IMR-90 (cell line): ENCODE measurements at places on chromosomes 7 and 10. TPM values are rescaled to one million over a fixed set of nuclear protein-coding genes. Genes with fewer than 3 reads are reported as not detected.
A peak's percentile ranks its signal among the peaks of the same experiment; 100 is the strongest.

DNA sequence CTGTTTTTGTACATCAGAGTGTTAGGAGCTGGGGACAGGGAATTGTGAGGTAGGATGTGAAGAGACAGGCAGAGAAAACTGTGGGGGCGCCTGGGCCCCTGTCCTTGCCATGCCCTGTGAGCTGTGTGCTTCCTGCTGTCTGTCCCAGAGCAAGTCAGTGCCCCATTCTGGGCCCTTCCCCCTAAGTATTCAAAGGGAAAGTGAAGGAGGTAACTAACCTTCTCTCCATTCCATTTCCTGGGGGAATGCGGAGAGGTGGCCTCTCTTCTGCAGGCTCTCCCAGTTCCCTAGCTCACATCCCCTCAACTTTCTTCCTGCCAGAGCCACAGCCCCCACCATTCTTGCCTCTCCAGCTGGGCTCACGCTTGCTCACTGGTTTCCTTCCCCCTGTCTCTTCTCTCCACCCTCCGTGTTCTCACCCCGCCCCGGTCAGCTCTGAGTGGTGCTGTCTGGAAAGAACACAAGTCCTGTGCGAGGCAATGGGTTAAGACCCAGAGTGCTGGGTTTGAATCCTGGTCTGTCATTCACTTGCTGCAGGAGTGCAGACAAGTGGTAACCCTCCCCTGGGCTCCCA lies 9.7 kb upstream of the VSIR start:
- no peak for DNase-seq

GRCh38 chr7:43033369-43033768 lies 79.1 kb upstream of the HECW1 start:
- no peak for DNase-seq

The DIP2C gene
- 8.6 and 9.2 TPM in 2 replicates for total RNA-seq

The LZTS2 gene
- 17.8 and 19.2 TPM in 2 replicates for total RNA-seq

The ADAM8 gene
- under 0.01 and 0.28 TPM in 2 replicates for total RNA-seq

DNA sequence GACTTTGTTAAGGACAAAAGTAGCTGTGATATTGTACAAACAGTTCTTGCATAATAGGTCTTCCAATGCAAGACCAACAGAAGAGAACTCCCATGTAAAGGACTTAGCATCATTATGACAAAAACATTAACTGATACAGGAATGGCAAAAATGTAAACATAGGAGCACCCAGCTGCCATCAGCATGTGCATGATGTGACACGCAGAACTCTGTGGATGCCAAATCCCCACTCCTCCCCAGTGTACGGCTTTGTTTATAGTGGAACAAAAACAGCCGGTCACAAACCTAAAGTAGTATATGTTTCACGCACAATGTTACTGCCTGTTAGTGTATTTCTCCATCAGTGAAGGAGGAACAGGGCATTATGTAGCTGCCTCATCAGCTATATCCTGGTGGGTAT lies 316.0 kb upstream of the AOAH start:
- DNase-seq, result peak; percentile 54

The ARHGEF5 gene
- total RNA-seq, result under 0.01 TPM in 2 replicates

GRCh38 chr10:72174297-72174662 lies 41.5 kb upstream of the ANAPC16 start:
- DNase-seq, result no peak

DNA sequence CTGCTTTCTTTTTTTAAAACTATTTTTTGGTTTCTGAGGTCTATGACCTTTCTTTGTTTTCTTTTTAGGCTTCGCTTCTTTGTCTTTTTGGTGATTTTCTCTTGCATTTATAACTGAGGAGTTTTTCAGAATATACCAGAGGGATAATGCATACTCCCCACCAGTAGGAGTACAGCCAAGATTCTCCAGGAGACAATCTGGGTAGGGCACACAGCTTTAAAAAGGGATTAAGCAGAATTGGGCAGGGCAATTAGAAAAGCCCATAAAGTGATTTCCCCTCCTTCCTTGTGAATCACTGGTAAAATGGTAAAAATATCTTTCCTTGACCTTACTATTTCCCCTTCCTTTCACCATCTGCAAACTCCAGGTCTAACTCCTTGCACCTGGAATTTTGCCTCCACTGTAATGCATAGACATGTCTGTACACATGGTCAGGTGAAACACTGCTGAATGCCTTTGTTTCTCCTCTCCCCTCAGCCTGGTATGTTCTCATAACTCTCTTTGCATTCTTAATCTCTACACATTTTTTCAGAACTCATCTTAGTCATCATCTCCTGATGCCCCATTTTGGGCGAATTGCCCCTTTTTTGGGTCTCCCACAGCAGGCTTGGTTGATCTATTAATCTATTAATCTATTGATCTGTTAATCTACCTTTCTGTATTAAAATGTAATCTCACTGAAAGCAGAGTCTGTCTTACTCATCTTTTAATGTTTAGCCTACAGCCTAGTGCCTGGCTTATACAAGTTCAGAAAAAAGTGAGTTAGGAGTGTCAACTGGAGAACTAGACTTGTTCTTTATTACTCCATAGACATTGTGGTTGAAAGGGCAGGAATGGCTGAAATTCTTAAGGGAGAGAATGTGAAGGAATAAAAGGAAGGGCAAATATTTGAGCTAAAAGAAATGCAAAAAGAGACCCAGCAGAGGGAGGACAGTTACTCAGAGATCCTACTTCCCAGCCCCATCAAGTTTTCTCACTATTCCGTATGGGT lies 64.6 kb downstream of the MDFIC start:
- peak; percentile 31 for DNase-seq

DNA sequence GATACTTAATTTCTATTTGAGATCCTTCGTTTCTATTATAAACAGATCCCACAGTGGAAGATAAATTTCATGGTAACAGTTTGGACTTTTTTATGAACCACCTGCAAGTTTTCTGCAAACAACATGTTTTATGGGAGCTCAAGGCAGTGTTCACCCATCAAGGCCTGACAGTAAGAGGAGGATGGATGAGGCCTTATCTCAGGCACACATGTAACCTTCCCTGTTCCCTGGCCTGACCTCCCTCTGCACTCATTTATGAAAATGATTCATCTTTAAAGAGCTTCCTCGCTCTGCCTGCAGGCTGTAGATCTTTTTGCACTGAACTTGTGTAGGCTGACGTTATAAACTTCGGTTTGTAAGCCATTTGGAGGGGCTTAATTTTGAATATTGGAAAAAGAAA lies 500.1 kb downstream of the GATA3 start:
- no peak for DNase-seq

DNA sequence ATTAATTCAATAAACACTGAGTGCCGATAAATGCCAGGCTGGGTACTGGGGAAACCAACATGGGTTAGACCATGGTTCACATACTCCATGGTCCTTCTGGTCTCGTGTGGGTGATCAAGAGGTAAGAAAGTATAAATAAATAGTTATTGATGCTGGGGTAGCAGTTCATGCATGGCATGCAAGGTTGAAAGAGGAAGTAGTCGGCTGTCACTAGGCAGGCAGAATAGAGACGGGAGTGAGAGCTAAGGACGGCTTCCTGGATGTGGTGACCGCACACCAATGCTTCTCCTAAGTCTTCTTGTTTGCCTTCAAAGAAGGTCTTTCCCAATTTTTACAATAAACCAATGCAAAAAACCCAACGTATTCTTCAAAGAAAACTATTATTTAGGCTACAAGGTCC lies 208.6 kb downstream of the ADAM12 start:
- DNase-seq, result no peak

GRCh38 chr7:22867589-22867988 lies 44.9 kb upstream of the TOMM7 start:
- DNase-seq, result no peak

DNA sequence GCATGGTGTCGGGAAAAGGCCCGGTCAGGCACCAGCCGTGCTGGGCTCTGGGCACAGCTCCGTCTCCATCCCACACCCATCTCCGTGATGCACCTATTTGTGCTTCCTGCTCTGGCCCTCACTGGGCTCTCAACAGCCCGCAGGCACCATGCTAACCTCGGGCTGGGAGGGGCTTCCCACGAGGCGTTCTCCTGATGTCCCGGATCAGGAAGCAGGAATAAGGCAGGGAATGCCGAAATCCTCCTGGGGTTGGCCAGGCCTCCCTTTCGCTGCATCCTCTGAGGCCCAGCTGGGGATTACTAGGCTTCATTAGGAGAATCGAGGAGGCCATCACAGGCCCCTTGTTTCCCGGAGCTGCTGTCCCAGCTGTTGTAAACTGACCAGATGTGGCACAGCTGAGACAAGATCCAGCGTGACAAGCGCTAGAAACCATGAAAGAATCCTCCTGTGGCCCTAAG lies 72.0 kb downstream of the FAM53B start:
- no peak for DNase-seq

The ZNF503 gene
- 0.36 and 0.83 TPM in 2 replicates for total RNA-seq

- no peak for DNase-seq
Measured at GRCh38 chr7:92880212-92881090, 44.1 kb upstream of the CDK6 start.

The SLIT1 gene
- total RNA-seq, result under 0.01 TPM in 1 of 2 replicates, not detected in the other

GRCh38 chr10:103688491-103688890 lies 166.9 kb downstream of the SH3PXD2A start:
- DNase-seq, result no peak

DNA sequence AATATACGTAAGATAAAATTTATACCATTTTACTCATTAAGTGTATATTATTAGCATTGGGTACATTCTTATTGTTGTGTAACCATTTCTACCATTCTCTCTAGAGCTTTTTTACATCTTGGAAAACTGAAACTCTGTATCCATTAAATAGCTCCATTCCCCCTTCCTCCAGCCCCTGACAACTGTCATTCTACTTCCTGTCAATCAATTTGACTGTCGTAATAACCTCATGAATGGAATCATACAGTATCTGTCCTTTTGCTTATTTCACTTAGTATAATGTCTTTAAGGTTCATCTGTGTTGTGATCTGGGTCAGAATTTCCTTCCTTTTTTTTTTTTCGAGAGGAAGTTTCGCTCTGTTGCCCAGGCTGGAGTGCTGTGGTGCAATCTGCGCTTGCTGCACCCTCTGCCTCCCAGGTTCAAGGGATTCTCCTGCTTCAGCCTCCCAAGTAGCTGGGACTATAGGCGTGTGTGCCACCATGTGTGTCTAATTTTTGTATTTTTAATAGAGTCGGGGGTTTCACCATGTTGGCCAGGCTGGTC lies 15.6 kb downstream of the ZRANB1 start:
- DNase-seq, result no peak

GRCh38 chr7:138161600-138162081 lies 85.4 kb downstream of the AKR1D1 start:
- peak; percentile 81 for DNase-seq

The MUC3A gene
- not detected in 2 replicates for total RNA-seq

DNA sequence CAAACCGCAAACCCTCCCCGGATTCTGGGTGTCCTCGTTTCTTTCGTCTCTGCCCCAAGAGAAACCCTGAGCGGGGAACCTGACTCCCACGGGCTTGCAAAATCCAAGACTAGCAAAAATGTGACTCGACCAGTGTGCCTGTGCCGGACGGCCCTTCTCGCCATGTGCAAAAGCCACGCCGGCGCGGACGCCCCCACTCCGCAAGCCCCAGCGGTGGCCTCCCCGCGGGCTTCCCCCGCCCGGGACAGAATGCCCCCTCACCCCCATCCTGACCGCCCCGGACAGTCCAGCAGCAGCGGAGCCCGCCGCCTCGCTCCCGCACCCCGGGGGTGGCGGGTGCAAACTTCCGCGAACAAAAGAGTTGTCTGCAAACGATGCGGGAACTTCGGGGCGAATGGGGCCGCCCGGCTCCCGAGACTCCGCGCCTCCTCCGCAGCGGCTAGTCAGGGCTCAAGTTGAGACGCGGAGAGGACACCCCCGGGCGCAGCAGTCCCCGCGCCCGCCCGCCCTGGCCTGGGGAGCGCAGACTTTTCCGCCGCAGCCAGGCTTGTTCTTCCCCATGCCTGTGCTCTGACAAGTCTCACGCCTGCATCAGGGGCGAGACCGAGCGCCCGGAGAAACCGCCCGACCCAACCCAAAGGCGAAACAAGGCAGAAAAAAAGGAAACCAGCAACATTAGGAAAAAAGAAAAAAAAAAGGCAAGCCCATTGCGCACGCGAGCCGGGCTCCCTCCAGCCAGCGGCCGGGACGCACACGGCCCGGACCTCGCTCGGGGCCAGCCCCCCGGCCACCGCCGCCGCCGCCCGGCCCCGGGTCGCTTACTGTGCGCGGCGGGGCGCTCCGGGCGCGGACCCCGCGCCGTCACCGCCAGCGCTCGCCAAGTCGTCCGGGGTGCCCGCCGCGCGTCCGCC lies 732 bp downstream of the FAM53B start:
- no peak for DNase-seq

The CALCR gene
- total RNA-seq, result not detected in 2 replicates

DNA sequence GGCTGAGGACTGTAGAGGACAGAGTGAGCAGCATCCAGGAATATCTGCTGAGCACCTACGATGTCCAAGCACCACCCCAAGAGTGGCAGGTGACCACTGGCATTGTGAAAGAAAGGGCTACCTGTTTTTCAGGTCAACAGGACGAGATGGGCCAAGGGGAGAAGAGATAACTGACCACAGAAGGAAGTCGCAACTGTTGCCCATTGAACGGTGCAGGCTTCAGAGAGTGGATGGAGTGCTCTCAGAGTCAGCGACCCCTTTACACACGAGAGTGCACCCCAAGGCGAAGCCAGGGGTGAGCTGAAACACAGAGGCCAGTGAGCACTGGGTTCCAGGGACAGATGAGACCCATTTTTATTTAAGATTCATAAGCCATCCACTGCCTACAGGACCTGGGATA lies 42.3 kb downstream of the HIPK2 start:
- no peak for DNase-seq

DNA sequence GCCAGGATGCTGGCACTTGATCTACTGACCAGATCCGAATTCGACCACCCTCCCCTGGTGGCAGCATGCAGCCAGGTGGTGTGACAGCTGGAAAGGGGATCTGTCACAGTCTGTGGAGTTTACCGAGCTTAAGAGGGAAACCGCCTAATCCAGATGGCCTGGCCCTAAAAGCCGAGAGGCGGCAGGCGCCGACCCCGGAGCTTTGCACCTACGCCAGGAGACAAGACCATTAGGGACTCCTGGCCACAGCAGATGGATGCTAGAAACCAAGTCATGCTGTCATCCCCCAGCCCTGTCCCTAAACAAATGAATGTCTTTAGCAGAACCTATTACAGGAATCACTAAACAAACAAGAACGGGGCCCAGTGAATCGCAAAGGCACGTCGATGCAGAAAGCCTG lies 27.7 kb downstream of the RCC1L start:
- no peak for DNase-seq

The SHLD2 gene
- 19.9 and 28.1 TPM in 2 replicates for total RNA-seq

The PIK3AP1 gene
- total RNA-seq, result under 0.01 and 0.28 TPM in 2 replicates

- no peak for DNase-seq
Measured at GRCh38 chr10:44393834-44394547, 9.1 kb upstream of the CXCL12 start.

- DNase-seq, result no peak
Measured at GRCh38 chr10:107427016-107427415, 262.5 kb upstream of the SORCS1 start.

DNA sequence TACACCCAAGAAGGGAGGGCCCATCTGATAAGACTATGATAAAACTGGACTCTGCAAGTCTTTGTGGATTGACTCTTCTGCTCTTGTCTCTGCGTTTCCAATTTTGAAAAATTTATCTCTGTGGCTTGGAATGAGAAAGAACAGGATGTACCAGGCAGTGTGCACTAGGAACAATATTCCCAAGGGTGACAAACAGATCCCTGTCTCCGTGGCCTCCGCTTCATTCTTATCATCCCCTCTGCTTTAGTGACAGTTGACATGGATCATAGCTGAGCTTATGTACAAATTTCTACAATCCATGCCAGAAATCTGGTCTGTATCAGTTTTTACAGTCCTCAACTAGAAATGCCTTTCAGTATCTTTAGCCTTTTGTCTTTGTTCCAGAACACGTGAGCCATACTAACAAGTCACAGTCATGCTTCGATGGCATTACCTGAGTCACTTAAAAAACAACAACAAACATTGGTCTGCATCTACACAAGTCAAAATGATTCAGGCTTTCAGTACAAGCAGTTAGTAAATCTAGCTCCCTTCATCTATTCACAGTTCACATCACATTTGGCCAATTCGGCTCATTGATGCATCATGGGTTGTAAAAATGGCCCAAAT lies 393.6 kb upstream of the CELF2 start:
- no peak for DNase-seq
